ENCODE measurements at places on chromosomes 7 and 10. TPM values are rescaled to one million over a fixed set of nuclear protein-coding genes. Genes with fewer than 3 reads are reported as not detected.

Gene TET1
- 3.5 TPM for total RNA-seq

Gene EPO
- total RNA-seq, result not detected

Gene DRGX
- total RNA-seq, result not detected

GRCh38 chr10:1531883-1532597 is 205.3 kb downstream of the ADARB2 start:
- no peak overlapping the region for H3K27ac ChIP-seq
- H3K4me3 ChIP-seq, result no peak overlapping the region
- H3K36me3 ChIP-seq, result no peaks in the 10 kb centered on the region

DNA sequence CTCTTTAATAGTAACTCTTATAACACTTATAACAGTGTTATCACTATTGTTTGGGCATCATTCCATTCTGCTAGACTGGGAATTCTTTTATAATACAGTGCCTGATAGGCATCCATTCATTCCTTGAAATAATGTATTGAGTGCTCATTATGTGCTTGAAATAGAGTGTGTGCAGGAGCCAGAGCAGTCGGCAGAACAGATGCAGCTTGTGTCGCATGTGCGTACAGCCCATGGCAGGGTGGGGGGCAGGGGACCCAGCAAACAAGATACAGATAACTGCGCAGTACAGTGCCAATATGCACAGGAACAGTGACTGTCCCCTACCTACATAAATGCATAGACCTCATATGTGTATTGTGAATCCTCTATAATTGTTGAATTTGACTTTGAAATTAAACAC is 99.3 kb downstream of the KAT6B start:
- DNase-seq, result no peak
- no peak overlapping the region for H3K27ac ChIP-seq
- H3K4me3 ChIP-seq, result no peak overlapping the region
- H3K36me3 ChIP-seq, result no peaks in the 10 kb centered on the region

DNA sequence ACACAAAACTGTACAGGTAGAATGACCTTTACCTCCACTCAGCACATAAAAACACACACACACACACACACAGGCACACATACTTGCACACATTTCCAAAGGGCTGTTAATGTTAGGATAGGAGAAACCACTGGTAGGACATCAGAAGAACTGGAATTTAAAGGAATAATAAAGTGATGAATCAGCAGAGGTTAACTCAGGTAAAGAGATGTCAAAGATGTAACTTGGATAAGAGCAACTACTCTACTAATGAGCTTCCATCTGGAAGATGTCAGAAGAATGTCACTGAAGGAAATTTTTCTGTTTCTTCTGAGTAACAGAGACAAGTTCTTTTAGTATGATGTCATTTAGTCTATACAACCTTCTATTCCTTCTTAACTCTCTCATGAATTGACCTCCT is 26.4 kb upstream of the GPR37 start:
- no peak overlapping the region for H3K27ac ChIP-seq
- no peak for DNase-seq
- no peaks in the 10 kb centered on the region for H3K27me3 ChIP-seq
- H3K4me3 ChIP-seq, result no peak overlapping the region

- H3K27me3 ChIP-seq, result no peaks in the 10 kb centered on the region
- no peak for DNase-seq
- no peak overlapping the region for H3K4me3 ChIP-seq
- H3K36me3 ChIP-seq, result no peaks in the 10 kb centered on the region
These were observed 4.5 kb upstream of the IQUB start for GRCh38 chr7:123538897-123539296.

- no peaks in the 10 kb centered on the region for H3K4me1 ChIP-seq
- H3K36me3 ChIP-seq, result no peaks in the 10 kb centered on the region
- H3K4me3 ChIP-seq, result no peak overlapping the region
- no peaks in the 10 kb centered on the region for H3K27me3 ChIP-seq
These were observed 2.0 kb upstream of the SFTPA2 start for GRCh38 chr10:79562135-79562756.

- H3K4me3 ChIP-seq, result no peak overlapping the region
- no peaks in the 10 kb centered on the region for H3K36me3 ChIP-seq
- no peaks in the 10 kb centered on the region for H3K27me3 ChIP-seq
- no peaks in the 10 kb centered on the region for H3K4me1 ChIP-seq
- no peak overlapping the region for H3K27ac ChIP-seq
- DNase-seq, result no peak
These were observed 22.9 kb downstream of the PDGFA start for GRCh38 chr7:496528-497295.

DNA sequence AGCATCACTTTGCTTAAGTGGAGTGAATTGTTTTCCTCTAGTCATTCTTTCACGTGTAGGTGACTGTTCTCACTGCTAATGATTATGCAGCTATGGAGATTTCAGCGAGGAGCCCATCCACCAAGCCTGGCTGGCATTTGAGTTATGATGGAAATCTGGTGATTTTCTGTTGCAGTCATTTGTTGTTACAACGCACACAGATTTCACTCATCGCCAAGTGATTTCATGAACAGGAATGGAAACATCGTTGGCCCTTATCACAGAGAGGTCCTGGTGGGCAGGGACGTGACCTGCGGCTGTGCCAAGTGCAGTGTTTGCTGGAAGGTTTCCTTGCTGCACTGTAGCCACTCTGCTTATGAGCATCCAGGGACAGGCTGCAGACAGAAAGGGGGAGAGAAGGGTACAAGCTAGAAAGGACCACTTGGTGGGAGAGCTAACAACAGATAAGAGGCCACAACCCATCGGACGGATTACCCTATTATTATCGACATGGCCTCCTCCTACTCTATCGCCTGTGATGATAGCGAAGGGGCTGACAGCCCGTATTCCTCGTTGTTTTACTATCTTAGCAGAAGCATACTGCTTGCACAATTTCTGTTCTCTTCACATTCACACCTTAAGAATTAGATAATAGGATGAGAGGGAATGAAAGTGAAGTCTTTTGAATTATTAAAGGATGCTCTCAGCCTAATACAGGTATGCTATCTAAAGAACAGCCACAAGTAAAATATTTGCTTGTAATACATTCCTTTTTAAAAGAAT is 99.0 kb upstream of the PITRM1 start:
- no peak overlapping the region for H3K4me3 ChIP-seq
- no peak for DNase-seq
- no peak overlapping the region for H3K27ac ChIP-seq
- no peaks in the 10 kb centered on the region for H3K27me3 ChIP-seq
- no peaks in the 10 kb centered on the region for H3K4me1 ChIP-seq
- no peaks in the 10 kb centered on the region for H3K36me3 ChIP-seq
